ENCODE measurements at places on chromosomes 12 and 14. TPM values are rescaled to one million over a fixed set of nuclear protein-coding genes. Genes with fewer than 3 reads are reported as not detected.

Gene PRH2
- 0.63 TPM for total RNA-seq

Gene GPRC5A
- 19.8 TPM for total RNA-seq

Gene INSM2
- total RNA-seq, result 0.02 TPM

Gene TMEM30B
- total RNA-seq, result not detected

DNA sequence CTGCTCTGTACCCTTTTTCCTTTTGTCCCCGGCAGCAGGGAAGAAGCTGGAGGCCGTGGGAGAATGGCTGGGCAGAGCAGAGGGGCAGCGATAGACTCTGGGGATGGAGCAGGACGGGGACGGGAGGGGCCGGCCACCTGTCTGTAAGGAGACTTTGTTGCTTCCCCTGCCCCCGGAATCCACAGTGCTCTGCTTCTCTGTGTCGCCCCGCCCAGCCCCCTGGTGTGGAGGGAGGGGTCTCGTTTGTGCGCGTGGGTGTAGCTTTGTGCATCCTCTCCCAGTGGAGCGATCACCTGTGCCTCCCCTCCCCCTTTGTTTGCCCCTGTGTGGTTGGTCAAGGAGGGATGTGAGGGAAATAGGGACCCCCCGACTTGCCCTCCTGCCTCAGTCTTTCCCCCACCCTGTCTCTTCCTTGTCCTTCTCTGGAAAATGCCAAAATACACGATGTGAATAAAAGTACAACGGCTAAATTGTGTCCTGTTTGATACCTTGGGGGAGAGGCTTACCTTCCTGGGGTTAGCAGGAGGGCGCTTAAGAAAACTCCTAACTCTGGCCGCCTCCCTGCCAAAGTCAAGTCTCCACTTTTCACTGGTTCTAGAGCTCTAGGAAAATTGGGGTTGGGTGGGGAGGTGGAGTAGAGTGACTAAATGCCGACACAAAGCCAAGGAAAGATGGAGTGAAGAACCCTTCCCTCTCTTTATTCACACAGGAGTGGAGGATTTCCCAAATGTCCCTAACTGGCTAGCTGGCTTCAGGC lies 990 bp upstream of the TPI1 start:
- no peak for DNase-seq

GRCh38 chr12:42090899-42091298 lies 53.8 kb downstream of the GXYLT1 start:
- DNase-seq, result peak; percentile 67

DNA sequence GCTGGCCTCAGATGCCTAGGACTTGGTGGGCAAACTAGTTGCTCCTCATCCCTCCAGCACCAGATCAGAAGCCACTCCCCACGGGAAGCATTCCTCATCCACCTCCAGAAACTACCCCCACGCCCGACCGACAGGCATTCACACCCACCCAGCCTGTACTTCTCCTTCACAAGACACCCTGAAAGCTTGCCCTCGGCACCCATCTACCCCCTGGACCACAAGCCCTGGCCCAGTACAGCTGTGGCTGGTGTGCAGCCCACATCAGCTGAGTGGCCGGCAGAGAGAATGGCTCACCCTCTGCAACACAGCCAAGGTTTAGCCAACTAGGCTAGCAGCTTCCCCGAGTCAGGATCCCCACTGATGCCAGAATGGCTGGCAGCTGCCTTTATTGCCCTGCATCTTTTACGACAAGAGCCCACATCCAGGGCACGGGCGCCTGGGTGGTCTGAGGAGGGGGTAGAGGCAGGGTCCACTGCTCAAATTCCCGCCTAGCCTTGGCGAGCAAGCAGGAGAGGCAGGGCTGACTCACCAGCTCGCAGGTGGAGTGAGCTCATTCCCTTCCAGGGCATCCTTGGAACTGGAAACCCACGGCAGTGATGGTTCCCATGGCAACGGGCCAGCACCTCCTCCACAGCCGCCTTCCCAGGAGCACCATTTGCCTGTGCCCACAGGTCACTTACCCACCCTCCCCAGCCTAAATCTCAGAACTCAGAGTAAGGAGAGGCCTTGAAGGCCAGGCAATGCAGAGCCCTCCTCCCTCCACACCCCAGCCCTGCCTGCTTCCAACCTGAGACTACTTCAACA lies 17.1 kb downstream of the ACTN1 start:
- DNase-seq, result peak; percentile 90

- DNase-seq, result no peak
Measured at GRCh38 chr12:89672589-89672979, 36.1 kb downstream of the ATP2B1 start.

DNA sequence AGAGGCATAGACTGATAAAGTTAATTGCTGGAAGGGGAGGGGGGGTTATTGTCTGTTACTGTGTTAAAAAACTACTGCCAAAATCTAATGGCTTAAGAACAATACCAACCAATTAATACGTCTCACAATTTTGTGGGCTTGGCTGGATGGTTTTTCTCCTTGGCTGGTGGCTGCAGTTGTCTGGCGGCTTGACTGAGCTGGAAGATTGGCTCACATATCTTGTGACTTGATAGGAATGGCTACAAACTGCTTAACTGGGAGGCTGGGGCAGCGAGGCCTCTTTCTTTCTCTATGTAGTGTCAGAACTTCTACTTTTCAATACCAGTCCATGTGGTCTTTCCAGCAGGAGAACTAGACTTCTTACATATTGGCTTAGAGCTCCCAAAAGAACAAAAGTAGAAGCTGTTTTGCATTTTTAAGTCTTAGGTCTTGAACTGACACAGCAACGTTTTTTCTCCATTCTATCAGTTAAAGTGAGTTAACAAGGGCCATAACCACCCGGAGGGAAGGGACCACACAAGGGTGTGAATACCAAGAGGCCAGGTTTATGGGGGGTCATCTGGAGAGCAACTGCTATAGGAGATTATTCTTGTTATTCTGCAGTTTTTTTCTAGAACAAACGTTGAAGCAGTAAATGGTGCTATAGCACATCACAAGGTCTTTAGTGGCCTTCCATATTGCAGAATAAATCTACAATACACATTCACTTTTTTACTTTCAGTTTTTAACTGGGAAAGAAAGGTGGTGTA lies 46.9 kb downstream of the ZDHHC17 start:
- DNase-seq, result no peak

DNA sequence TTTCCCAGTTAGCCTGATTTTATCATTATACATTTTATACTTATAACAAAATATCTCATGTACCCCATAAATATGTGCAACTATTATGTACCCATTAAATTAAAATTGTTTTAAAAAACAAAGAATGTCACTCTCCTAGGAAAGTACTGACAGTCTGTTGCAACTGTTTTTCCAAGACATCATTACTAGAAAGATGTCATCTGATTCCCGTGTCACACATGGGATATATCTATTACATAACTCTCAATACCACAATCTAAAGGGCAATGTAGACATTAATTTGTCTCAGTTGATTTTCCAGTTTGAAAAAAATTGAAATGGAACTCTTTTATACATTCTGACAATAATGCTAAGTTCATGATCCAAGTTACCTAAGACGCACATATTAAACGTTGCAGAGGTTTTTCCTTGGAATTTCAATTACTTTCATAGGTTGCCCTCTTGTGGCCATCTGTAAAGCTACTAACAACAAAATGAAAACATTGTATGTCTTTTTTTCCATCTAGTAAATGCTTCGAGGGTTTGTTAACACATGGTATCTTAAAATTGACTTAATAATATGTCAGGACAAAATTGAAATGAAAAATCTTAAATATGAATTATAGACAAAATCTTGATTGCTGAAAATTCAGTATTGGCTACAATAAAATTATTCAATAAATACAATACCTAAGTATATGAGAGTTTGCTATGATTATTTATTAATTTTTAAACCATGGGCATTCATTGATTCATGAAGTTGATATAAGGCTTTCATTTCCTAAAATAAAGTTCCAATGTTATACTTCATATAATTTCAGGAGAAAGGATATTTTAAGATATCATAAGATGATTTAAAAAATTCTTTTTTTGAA lies 131.6 kb downstream of the PPFIA2 start:
- peak; percentile 57 for DNase-seq

- no peak for DNase-seq
Measured at GRCh38 chr12:14949631-14950030, 11.3 kb upstream of the ERP27 start.

DNA sequence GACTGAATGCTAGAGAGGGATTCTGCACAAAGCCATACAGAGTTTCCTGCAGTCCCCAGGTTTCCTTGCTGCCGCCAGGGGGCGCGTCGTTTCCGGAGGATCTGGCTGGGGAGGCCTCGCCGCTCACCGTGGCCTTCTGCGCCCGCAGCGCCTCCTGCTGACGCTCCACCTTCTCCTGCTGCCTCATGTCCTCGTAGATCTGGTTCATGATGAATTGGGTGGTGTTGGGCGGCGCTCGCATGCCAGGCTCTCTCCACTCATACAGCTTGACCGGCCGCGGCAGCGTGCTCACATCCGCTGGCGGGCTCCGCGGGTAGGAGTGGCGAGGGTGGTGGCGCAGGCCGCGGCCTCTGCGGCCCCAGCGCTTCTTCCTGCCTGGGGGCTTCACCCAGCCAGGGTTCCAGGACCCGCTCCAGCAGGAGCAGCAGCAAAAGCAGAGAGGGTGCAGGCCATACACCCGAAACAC lies 987 bp downstream of the CCER1 start:
- DNase-seq, result no peak

DNA sequence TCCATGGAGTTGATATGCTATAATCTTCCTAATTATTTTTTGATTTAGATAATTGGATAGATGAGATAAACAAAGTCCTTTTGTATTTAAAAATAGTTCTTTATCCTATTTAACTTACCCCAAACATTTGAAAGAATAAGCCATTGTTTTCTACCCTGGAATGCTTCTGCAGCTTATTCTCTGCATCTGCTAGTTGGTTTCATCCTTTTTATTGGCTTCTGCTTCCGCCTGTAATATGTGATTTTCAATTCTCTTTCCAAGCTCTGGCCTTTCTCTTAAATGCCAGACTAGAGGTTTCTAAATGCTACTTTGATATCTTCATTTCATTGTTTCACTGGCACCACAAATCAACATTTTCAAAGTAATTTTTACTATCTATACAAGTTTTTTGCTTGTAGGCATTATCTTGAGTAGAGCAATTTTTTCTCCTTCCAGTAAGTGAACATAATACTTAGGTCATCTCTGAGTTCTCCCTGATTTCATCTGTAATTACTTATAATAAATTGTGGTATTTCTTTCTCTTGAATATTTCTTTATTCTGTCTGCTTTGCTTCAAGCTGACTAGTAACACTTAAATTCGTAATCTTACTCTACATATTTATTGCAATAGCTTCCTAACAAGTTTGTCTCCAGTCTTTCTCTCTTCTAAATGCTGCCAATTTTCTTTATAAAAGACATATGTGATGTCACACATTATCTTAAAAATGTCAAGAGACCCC lies 958.4 kb downstream of the SLC6A15 start:
- DNase-seq, result no peak

GRCh38 chr12:111936869-111937268 lies 76.1 kb downstream of the TMEM116 start:
- DNase-seq, result no peak

DNA sequence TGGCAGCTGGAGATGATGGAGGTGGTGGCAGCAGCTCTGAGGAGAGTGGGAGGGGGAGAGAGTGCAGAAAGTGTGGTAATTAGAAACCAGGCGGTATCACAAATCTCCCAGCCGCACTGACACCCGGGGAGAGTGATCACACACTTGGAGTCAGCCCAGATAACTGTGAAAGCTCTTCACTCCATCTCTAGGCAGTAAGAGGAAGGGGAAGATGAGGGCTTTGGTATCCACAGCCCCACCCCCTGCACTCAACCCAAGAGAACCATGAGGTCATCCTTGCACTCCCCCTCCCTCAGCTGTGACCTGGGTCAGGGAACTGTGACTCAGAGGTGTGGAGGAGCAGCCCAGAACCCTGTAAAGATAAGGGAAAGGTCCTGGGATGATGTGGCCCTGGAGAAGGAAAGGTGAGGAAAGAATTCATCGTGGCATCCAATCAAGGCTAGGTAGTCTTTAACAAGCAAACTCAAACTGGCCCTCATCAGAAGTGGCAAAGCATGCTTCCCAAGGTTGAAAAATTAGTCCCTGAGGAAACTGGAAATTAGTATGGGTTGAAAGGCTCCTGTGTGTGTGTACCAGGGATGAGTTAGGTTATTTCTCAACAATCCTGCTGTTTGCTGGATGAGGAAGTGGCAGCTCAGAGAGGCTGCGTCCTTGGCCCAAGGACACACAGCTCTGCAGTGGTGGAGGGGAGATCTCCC lies 111.0 kb upstream of the LHX5 start:
- no peak for DNase-seq

DNA sequence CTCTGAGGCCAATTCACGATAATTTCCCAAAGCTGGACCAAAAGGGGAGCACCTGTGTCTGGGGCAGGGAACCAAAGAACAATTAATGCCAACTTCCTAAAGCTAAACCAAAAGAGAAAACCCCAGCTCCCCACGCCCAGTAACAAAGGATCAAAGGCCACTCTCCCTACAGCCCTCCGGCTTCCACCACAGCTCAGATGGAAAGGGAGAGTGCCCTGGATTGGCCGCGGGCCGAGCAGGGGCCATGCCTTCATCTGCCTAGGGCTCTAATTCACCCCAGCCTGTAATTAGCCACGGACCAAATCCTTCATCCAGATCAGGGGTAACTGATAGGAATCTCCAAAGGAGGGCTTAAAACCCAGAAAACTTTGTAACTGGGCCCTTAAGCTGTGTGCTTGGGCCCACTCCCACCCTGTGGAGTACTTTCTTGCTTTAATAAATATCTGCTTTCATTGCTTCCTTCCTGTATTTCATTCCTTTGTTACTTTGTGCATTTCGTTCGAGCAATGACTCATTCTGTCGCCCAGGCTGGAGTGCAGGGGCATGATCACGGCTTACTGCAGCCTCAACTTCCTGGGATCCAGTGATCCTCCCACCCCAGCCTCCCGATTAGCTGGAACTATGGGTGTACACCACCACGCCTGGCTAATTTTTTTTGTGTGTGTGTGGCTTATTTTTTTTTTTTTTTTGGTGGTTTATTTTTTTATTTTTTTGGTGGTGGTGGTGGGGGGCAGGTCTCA lies 65.5 kb upstream of the PPP4R3A start:
- DNase-seq, result peak; percentile 16

GRCh38 chr14:95895720-95896119 lies 19.1 kb downstream of the TUNAR start:
- DNase-seq, result peak; percentile 17

- peak; percentile 59 for DNase-seq
Measured at GRCh38 chr14:77071938-77072388, 26.1 kb upstream of the CIPC start.

GRCh38 chr12:119692997-119693396 lies 25.1 kb downstream of the PRKAB1 start:
- peak; percentile 70 for DNase-seq

DNA sequence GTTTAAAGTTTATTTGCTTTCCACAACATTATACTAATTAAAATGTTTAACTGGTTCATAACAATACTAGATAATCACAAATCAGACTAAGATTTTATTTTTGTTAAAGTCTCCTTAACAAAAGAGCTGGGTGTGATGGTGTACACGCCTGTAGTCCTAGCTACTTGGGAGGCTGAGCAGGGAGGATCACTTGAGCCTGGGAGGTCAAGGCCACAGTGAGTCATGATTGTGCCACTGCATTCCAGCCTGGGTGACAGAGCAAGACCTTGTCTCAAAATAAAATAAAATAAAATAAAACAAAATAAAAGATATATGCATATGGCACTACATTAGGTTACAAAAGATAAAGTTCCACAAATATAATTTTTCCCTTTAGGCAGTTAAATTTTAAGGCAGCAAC lies 5.6 kb downstream of the MIS18BP1 start:
- no peak for DNase-seq

- peak; percentile 56 for DNase-seq
Measured at GRCh38 chr12:77189901-77190416, 124.6 kb upstream of the E2F7 start.

GRCh38 chr14:22472466-22472865 lies 116.6 kb downstream of the DAD1 start:
- DNase-seq, result no peak

- DNase-seq, result peak; percentile 25
Measured at GRCh38 chr12:17976202-17976601, 113.8 kb downstream of the RERGL start.
